Liver (tissue), 10 donors: ENCODE measurements at places on chromosomes 1 and 21.

DNA sequence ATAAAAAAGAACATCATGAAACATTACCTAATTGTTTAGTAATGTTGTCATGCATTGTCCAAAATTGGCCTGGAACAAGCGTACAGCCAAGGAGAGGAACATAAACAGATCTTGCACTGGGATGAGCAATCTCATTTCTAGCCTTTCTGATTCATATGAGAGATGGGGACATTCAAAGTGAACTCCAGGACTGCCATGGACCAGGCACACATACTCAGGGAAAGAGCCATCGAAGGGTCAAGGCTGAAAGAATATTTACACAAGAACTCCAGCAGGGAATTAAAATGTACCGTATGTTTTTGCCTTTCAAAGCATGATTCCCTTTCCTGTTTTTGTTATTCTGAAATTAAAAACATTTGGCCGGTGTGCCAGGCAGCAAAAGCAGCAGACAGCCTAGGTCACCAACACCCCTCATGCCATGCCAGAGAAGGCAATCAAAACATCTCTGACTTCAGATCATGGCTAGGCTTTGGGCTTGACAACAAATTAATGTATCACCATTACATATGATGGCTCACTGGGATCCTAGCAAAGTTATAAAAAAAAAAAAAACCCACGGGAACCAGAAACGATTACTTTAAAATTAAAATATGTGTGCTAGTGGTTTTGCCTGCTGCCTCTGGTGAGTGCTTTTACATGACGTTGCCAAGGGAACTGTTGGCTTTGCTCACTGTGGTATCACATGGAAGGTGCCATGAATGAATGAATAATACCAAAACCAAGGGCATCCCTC, 159.8 kb downstream of the TGFBR3 start:
- no peak overlapping the region for H3K4me3 ChIP-seq
- H3K4me1 ChIP-seq: peaks cover 7% of the 10 kb centered on the region
- peak overlapping the region; percentile 59 for H3K27ac ChIP-seq
- DNase-seq: no peak
- H3K36me3 ChIP-seq: peaks cover 3% of the 10 kb centered on the region
- no peaks in the 10 kb centered on the region for H3K27me3 ChIP-seq

- H3K4me1 ChIP-seq: no peaks in the 10 kb centered on the region
- H3K36me3 ChIP-seq: no peaks in the 10 kb centered on the region
- peak overlapping the region; percentile 96 for H3K27ac ChIP-seq
- no peak for DNase-seq
Observed at GRCh38 chr1:214280386-214281020, 456 bp upstream of the SMYD2 start.

GRCh38 chr1:241821363-241821762, 26.6 kb upstream of the EXO1 start:
- H3K27me3 ChIP-seq: no peaks in the 10 kb centered on the region
- no peaks in the 10 kb centered on the region for H3K36me3 ChIP-seq
- peaks cover 4% of the 10 kb centered on the region for H3K4me1 ChIP-seq
- no peak for DNase-seq

- H3K4me1 ChIP-seq: no peaks in the 10 kb centered on the region
- no peak overlapping the region for H3K27ac ChIP-seq
- no peaks in the 10 kb centered on the region for H3K27me3 ChIP-seq
- DNase-seq: peak; percentile 26
- H3K36me3 ChIP-seq: no peaks in the 10 kb centered on the region
Observed at GRCh38 chr1:53369034-53369750, 41.3 kb upstream of the LRP8 start.

GRCh38 chr1:229197265-229197585, 73.7 kb upstream of the RAB4A start:
- no peaks in the 10 kb centered on the region for H3K4me1 ChIP-seq
- DNase-seq: no peak
- H3K27me3 ChIP-seq: no peaks in the 10 kb centered on the region
- H3K27ac ChIP-seq: no peak overlapping the region
- H3K36me3 ChIP-seq: no peaks in the 10 kb centered on the region
